ENCODE measurements at places on chromosomes 16 and 17.
A peak's percentile ranks its signal among the peaks of the same experiment; 100 is the strongest.

DNA sequence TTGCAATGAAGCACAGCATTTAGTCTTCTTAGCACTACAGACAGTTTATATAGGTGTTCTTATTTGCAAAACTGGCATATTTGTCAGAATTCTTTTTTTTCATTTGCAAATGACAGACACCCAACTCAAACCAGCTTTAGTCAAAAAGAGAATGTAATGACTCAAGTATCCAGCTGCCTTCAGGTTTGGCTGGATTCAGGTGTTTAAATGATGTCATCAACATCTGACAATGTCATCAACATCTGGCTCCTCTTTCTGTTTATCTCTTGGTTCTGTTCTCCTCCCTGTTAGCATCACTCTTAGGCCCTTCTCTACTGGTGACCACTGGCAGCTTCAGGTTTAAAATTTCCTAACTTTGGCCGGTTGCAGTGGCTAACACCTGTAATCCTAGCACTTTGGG is 18.9 kb downstream of the TMC5 start:
- H3K27ac ChIP-seq, result no peak overlapping the region
- no peak overlapping the region for H3K4me3 ChIP-seq

- no peaks in the 10 kb centered on the region for H3K27me3 ChIP-seq
- no peak for DNase-seq
- H3K4me1 ChIP-seq, result no peaks in the 10 kb centered on the region
Measured at GRCh38 chr16:62066747-62067146, 30.5 kb upstream of the CDH8 start.

DNA sequence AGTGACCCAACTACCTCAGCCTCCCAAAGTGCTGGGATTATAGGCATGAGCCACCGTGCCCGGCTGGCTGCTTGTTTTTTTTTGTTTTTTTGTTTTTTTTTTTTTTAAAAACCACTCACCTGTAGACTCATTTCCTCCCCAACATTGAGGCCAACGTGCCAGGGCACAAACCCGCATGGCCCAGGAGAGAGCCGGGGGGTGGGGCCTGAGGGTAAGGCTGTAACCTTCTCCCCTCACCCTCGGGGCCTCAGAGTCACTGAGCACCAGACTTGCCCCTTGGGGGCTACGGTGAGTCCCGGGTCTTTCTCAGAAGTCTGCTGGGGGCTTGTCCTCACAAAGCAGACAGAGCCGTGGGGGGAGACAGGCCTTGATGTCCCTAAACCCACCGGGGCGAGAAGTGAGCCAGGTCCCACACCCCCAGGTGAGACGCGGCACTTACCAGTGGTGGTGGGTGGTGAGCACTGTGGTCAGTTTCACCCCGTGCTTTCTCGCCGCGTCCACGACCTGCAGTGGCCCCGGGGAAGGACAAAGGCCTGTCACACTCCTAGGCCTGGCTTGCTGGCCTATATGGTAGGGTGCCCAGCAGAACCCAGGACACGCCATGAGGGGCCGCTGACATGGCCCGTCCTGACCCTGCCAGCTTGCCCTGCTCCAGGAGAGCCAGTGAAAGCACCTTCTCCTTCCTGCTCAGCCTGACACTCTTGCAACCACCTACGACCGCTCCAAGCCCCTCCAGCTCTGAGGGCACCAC is 4.6 kb downstream of the HAGH start:
- H3K27ac ChIP-seq, result no peak overlapping the region
- no peak overlapping the region for H3K4me3 ChIP-seq
- peaks cover 20% of the 10 kb centered on the region for H3K36me3 ChIP-seq
- peaks cover 25% of the 10 kb centered on the region for H3K4me1 ChIP-seq

DNA sequence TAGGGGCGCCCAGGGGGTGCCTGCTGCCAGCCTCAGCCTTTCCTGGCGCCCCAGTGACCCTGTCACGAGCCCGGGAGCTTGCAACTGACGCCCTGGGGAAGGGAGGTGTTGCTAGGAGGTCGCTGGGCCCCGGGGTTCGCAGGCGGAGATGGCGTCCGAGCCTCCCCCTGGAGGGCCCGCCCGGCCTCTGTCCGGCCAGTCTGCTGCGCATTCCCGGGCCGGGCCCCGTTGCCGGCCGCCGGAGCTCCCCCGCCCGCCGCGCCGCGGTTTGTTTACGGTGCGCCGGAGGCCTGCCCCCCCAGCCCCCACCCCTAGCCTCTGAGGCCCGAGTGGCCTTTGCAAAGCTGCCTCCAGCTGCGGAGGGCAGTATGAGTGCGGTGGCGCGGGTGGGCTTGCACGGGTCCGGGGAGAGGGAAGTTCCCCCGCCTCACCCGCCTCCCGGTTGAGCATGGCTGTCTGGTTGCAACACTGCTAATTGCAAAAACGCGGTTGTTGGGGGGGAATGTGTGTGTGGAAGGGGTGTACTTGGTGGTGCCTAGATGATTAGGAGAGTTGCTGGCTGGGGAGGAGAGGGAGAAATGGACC is 514 bp downstream of the THRA start:
- H3K27ac ChIP-seq, result peak overlapping the region; percentile 51
- no peaks in the 10 kb centered on the region for H3K36me3 ChIP-seq
- no peaks in the 10 kb centered on the region for H3K27me3 ChIP-seq
- peaks cover 55% of the 10 kb centered on the region for H3K4me1 ChIP-seq
- H3K4me3 ChIP-seq, result peak overlapping the region; percentile 78

GRCh38 chr16:68995011-68995504 is 110.4 kb upstream of the HAS3 start:
- no peaks in the 10 kb centered on the region for H3K27me3 ChIP-seq
- peak; percentile 15 for DNase-seq
- H3K4me3 ChIP-seq, result no peak overlapping the region
- no peaks in the 10 kb centered on the region for H3K4me1 ChIP-seq
- H3K27ac ChIP-seq, result no peak overlapping the region
- H3K36me3 ChIP-seq, result no peaks in the 10 kb centered on the region

GRCh38 chr17:80936218-80936617 is 55.4 kb upstream of the CHMP6 start:
- no peak overlapping the region for H3K4me3 ChIP-seq
- no peaks in the 10 kb centered on the region for H3K36me3 ChIP-seq
- no peak overlapping the region for H3K27ac ChIP-seq
- no peaks in the 10 kb centered on the region for H3K27me3 ChIP-seq

- H3K27me3 ChIP-seq, result peaks cover 7% of the 10 kb centered on the region
- peaks cover 15% of the 10 kb centered on the region for H3K4me1 ChIP-seq
- H3K36me3 ChIP-seq, result no peaks in the 10 kb centered on the region
Measured at GRCh38 chr17:38743556-38744171, 4.5 kb downstream of the PCGF2 start.

- H3K27me3 ChIP-seq, result no peaks in the 10 kb centered on the region
- H3K4me1 ChIP-seq, result no peaks in the 10 kb centered on the region
- no peaks in the 10 kb centered on the region for H3K36me3 ChIP-seq
Measured at GRCh38 chr16:15749371-15749770, 99.3 kb downstream of the NDE1 start.

DNA sequence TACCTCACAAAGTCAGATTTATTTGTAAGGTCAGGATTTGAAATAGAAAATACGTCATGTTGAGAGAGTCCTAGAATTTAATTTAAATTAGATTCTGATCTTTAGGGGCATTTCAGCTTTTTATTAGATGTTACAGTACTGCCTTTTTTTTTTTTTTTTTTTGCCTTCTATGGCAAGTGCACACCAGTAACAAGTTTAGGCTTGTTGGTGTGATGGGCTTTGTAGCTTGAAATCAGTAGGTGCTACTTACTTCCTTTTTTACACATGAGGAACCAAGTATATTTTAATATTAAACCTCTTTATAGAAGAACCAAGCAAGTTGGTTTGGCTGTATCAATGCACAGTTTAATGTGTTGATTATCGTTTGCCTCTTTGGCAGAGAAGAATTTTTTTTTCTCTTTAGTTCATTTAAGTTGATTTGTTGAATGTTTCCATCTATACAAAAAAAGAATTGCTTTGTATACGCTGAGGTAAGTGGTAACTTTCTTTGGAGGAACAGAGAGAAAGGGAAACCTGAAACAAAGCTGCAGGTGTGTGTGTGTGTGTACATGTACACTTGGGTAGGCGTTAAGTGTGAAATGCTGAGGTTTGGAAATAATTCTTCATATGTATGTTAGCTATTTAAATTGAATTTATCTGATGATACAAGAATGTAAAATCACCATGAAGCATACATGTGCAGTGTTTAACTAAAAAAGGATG is 15.7 kb downstream of the RBL2 start:
- peaks cover 61% of the 10 kb centered on the region for H3K36me3 ChIP-seq
- H3K4me3 ChIP-seq, result peak overlapping the region; percentile 54
- H3K27ac ChIP-seq, result peak overlapping the region; percentile 45
- H3K27me3 ChIP-seq, result no peaks in the 10 kb centered on the region
- H3K4me1 ChIP-seq, result peaks cover 46% of the 10 kb centered on the region

GRCh38 chr16:31477220-31478216 is 5.4 kb upstream of the SLC5A2 start:
- H3K4me3 ChIP-seq, result no peak overlapping the region
- H3K36me3 ChIP-seq, result no peaks in the 10 kb centered on the region
- peak; percentile 37 for DNase-seq

- no peaks in the 10 kb centered on the region for H3K27me3 ChIP-seq
- DNase-seq, result no peak
- H3K36me3 ChIP-seq, result no peaks in the 10 kb centered on the region
- H3K27ac ChIP-seq, result no peak overlapping the region
- H3K4me1 ChIP-seq, result no peaks in the 10 kb centered on the region
Measured at GRCh38 chr17:36687736-36688135, 86.4 kb downstream of the MRM1 start.

GRCh38 chr16:30947859-30948666 is 805 bp upstream of the ORAI3 start:
- peak overlapping the region; percentile 63 for H3K27ac ChIP-seq
- peaks cover 3% of the 10 kb centered on the region for H3K36me3 ChIP-seq
- H3K4me3 ChIP-seq, result no peak overlapping the region
- H3K27me3 ChIP-seq, result no peaks in the 10 kb centered on the region

- no peaks in the 10 kb centered on the region for H3K27me3 ChIP-seq
- no peak overlapping the region for H3K4me3 ChIP-seq
- no peak overlapping the region for H3K27ac ChIP-seq
Measured at GRCh38 chr17:67290711-67291291, 45.8 kb upstream of the HELZ start.

- H3K36me3 ChIP-seq, result no peaks in the 10 kb centered on the region
- no peaks in the 10 kb centered on the region for H3K4me1 ChIP-seq
- DNase-seq, result no peak
- H3K27me3 ChIP-seq, result no peaks in the 10 kb centered on the region
- H3K27ac ChIP-seq, result no peak overlapping the region
Measured at GRCh38 chr17:79154446-79154845, 79.8 kb downstream of the ENGASE start.

DNA sequence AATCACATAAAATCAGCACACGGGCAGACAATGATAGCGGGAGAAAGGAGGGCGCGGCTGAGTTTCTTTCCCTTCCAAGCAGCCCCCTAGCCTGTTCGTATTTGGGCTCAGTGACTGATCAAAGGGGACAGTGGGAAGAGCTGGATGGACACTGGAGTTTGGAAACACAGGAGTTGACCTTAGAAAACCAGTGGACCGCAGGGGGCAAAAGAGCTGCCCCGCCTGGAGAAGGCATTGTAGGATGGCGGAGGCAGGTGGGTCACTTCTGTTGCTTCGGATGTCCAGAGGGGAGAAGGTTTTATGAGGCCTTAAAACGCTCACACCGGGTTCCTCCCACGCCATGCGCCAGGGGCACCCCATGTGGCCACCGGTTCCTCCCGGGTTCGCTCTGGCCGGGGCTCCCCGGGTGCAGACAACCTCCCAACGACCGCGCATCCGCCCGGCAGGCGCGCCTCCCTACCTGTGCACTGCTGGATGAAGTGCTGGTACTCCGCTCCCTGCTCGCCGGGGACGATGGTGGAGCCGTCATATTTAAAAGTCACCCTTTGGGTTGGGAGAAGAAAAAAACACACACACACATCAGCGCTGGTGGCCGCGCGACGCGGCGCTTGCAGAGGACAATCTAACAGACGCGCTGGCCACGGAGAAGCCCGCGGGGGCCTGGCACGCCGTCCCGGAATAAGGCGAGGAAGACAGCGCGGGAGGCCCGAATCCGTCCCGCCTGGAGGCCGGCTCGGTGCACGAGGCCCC is 662 bp downstream of the COTL1 start:
- peaks cover 51% of the 10 kb centered on the region for H3K4me1 ChIP-seq
- H3K27me3 ChIP-seq, result no peaks in the 10 kb centered on the region
- H3K36me3 ChIP-seq, result no peaks in the 10 kb centered on the region
- peak overlapping the region; percentile 50 for H3K27ac ChIP-seq
- DNase-seq, result peak; percentile 53

GRCh38 chr17:5763595-5764306 is 179.4 kb upstream of the NLRP1 start:
- no peak overlapping the region for H3K27ac ChIP-seq
- H3K27me3 ChIP-seq, result no peaks in the 10 kb centered on the region
- no peak overlapping the region for H3K4me3 ChIP-seq
- H3K36me3 ChIP-seq, result no peaks in the 10 kb centered on the region
- no peaks in the 10 kb centered on the region for H3K4me1 ChIP-seq
- no peak for DNase-seq

GRCh38 chr17:77454242-77455095 is 313.7 kb downstream of the SEC14L1 start:
- H3K27ac ChIP-seq, result peak overlapping the region; percentile 91
- H3K27me3 ChIP-seq, result no peaks in the 10 kb centered on the region
- H3K4me3 ChIP-seq, result peak overlapping the region; percentile 97
- peak; percentile 39 for DNase-seq

GRCh38 chr16:4675864-4676786 is 17.2 kb upstream of the NUDT16L1 start:
- no peaks in the 10 kb centered on the region for H3K27me3 ChIP-seq
- no peak overlapping the region for H3K4me3 ChIP-seq
- peak overlapping the region; percentile 75 for H3K27ac ChIP-seq

GRCh38 chr16:82231008-82231787 is 61.2 kb upstream of the MPHOSPH6 start:
- H3K4me1 ChIP-seq, result no peaks in the 10 kb centered on the region
- no peak for DNase-seq
- H3K4me3 ChIP-seq, result no peak overlapping the region
- no peaks in the 10 kb centered on the region for H3K27me3 ChIP-seq
- H3K36me3 ChIP-seq, result no peaks in the 10 kb centered on the region

DNA sequence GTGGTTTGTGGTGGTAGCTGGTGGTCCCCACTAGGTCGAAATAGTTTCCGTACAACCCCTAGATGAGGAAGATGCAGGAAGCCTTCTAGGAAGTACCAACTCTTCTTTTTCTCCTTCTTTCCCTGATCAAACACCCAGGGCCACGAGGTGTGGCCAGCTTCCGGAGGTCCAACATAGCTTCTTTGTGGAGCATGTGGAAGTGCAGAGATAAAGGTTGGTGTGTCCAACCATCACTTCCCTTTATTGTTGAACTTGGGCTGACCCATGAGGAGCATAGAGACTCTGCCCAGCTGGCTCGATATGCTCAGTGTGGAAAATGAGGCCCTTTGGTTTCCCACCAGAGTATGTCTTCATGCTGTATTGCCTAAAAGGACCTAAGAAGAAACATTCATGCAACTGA is 6.3 kb upstream of the RGS9 start:
- H3K36me3 ChIP-seq, result no peaks in the 10 kb centered on the region
- DNase-seq, result no peak
- H3K27me3 ChIP-seq, result peaks cover 3% of the 10 kb centered on the region

- H3K4me1 ChIP-seq, result no peaks in the 10 kb centered on the region
- DNase-seq, result no peak
- H3K27me3 ChIP-seq, result peaks cover 12% of the 10 kb centered on the region
- H3K4me3 ChIP-seq, result no peak overlapping the region
Measured at GRCh38 chr16:49969091-49970030, 55.7 kb upstream of the CNEP1R1 start.

GRCh38 chr17:76944477-76944876 is 76.3 kb downstream of the MGAT5B start:
- H3K27ac ChIP-seq, result no peak overlapping the region
- no peaks in the 10 kb centered on the region for H3K36me3 ChIP-seq
- H3K27me3 ChIP-seq, result no peaks in the 10 kb centered on the region
- H3K4me1 ChIP-seq, result no peaks in the 10 kb centered on the region

GRCh38 chr16:80996688-80997138 is 10.0 kb downstream of the CMC2 start:
- H3K4me1 ChIP-seq, result peaks cover 9% of the 10 kb centered on the region
- peak overlapping the region; percentile 85 for H3K27ac ChIP-seq
- DNase-seq, result no peak
- peaks cover 6% of the 10 kb centered on the region for H3K36me3 ChIP-seq
- H3K4me3 ChIP-seq, result peak overlapping the region; percentile 99

Measured in CD4-positive, CD25-positive, alpha-beta regulatory T cell (primary cell).